ENCODE measurements at places on chromosomes 1 and 21. TPM values are rescaled to one million over a fixed set of nuclear protein-coding genes. Genes with fewer than 3 reads are reported as not detected.

The LAX1 gene
- not detected for total RNA-seq

The LGR6 gene
- total RNA-seq: 0.78 TPM

The WNT3A gene
- total RNA-seq: not detected

The BTBD19 gene
- total RNA-seq: 20.8 TPM

The IL19 gene
- total RNA-seq: not detected

The VAMP3 gene
- 141 TPM for total RNA-seq

The TMEM63A gene
- total RNA-seq: 10.8 TPM

The SPRR1A gene
- not detected for total RNA-seq

The SELP gene
- total RNA-seq: not detected

The KRTAP13-1 gene
- total RNA-seq: not detected

The KIF14 gene
- total RNA-seq: 0.36 TPM

The RIMS3 gene
- total RNA-seq: 31.0 TPM

The TMEM52 gene
- 0.37 TPM for total RNA-seq

The KRTAP11-1 gene
- not detected for total RNA-seq

The CAPN2 gene
- total RNA-seq: 199 TPM
